ENCODE measurements at places on chromosomes 6 and 20.

- no peak for DNase-seq
Observed at GRCh38 chr20:15339264-15339663, 1001.9 kb upstream of the FLRT3 start.

- DNase-seq: no peak
Observed at GRCh38 chr6:153424719-153425400, 293.8 kb upstream of the RGS17 start.

- DNase-seq: no peak
Observed at GRCh38 chr6:104460738-104461483, 398.8 kb downstream of the HACE1 start.

DNA sequence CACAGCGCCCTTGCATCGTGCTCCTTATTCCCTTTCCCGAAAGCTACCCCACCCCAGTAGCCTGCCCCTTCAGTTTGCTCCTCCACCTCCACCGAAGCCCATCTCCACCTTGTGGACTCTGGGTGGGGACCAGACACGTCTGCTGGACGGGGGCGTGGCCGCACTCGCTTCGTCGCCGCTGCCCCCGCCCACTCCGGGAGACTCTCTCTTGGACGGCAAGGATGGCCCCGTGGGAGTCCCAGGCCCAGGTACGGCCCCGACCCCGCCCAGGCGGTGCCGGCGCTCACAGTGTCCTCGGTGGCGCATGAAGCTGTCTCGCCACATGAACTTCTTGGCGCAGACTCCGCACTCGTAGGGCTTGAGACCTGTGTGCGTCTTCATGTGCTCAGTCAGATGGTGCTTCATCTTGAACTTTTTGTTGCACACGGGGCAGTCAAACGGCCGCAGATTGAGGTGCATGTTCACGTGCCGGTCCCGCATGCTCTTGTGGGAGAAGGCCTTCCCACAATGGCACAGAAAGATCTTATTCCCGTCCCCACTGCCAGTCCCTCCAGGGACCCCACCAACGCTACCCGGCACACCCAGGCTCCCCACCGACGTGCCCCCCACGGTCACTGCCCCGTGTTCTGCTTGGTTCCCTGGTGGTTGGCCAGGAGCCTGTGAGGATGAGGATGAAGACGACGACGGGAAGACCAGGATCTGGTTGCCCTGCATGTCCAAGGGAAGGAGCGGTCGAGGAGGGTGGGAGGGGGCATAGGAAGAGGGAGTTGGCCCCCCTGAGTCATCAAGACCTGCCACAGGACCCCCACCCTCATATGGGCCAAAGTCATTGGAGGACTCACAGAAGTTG, 1.3 kb upstream of the TAPBP start:
- no peak for DNase-seq

DNA sequence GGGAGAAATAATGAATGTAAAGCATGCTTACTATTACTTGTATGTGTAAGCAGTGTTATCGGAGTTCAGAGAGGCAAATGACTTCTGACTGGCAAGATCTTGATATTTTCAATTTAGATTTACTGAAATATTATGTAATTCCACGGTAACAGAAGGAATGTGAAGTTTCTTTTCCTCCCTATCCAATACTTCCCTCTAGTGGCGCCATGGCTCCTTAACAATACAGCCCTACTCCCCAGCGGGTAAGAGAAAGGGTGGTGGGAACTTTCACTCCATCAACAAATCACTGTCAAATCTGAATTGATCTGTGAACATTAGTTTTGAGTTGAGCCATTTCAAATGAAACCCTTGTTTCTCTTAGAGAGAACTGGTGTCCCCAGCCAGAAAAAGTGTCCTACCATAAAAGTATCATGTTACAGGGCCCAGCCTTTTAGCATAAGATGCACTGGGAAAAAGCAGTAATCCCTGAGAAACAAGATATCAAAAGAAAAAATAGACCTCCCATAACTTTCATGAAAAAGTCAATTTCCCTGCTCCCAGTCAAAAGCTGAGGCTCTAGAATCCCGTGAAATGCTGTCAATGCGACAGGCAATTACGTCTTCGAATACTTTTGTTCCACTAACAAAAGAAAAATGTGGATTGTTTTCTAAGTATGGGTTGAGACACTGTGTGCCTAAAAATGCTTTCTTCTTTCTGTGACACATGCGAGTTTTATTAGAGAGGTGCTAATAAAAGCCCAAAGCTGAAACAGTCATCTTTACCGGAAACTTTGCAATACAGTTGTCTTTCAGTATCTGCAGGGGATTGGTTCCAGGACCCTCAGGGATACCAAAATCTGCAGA, 12.9 kb downstream of the COX7A2 start:
- no peak for DNase-seq

GRCh38 chr6:154488248-154488593, 22.3 kb downstream of the CNKSR3 start:
- no peak for DNase-seq

DNA sequence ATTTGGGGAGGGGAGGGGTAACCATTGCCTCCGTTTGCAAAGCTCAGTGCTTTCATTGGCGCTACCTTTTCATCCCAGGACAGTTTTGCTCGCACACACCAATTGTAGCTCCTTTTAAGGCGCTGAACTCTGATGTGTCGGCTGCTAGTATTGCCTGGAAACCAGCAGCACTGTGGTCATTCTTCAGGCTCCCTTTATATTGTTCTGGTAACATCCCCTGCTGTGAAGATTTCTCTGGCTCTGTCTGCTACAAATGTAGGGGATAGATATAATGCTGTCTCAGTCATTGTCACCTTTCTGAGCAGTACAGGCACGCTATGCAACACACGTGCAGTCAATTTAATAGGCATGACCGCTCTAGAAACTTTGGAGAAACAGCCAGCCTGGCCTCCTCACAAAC, 172.9 kb upstream of the SASH1 start:
- no peak for DNase-seq

- DNase-seq: no peak
Observed at GRCh38 chr6:158033751-158034702, 52.4 kb downstream of the SYNJ2 start.

- no peak for DNase-seq
Observed at GRCh38 chr20:4519534-4519933, 202.2 kb upstream of the PRND start.

- DNase-seq: peak; percentile 2
Observed at GRCh38 chr20:34473262-34473883, 42.8 kb upstream of the DYNLRB1 start.

DNA sequence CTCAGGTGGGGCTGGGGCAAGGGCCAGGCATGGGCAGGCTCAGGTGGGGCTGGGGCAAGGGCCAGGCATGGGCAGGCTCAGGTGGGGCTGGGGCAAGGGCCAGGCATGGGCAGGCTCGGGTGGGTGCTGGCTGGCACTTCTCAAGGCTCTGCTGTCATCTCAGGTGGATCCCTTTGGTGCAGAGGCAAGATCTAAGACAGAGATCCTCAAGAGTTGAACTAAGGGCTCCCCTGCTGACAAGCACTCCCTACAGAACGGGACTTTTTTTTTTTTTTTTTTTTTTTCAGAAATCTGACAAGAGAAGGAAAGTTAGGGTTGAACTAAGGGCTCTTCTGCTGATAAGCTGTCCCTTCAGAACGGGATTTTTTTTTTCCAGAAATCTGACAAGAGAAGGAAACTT, 24.9 kb downstream of the MMP24OS start:
- DNase-seq: no peak

- DNase-seq: no peak
Observed at GRCh38 chr20:59103573-59103972, 60.0 kb upstream of the ZNF831 start.

DNA sequence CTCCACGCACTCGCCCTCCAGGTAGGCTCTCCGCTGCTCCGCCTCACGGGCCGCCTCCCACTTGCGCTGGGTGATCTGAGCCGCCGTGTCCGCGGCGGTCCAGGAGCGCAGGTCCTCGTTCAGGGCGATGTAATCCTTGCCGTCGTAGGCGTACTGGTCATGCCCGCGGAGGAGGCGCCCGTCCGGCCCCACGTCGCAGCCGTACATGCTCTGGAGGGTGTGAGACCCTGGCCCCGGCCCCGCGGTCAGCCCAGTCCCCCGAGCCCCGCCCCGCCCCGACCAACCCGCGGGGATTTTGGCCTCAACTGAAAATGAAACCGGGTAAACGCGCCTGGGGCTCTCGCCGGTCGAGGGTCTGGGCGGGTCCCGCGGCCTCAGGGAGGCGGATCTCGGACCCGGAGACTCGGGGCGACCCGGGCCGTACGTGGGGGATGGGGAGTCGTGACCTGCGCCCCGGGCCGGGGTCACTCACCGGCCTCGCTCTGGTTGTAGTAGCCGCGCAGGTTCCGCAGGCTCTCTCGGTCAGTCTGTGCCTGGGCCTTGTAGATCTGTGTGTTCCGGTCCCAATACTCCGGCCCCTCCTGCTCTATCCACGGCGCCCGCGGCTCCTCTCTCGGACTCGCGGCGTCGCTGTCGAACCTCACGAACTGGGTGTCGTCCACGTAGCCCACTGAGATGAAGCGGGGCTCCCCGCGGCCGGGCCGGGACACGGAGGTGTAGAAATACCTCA, 598 bp downstream of the HLA-B start:
- DNase-seq: no peak

DNA sequence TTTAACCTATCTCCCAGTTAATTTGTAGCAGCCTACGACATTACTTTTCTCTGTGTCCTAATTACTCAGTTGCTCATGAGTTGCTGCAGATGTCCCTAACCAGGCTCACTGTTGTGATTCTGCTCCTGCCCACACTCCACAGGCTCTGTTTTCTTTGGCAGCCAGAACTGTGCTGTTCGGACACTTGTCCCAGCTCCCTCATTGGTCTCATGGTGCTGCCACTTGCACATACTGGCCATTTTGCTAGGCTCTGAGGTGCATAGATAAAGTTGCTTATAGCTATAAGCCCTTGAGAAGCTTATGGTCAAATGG, 55.0 kb downstream of the NOX3 start:
- DNase-seq: no peak

- no peak for DNase-seq
Observed at GRCh38 chr6:168949981-168950857, 303.4 kb downstream of the THBS2 start.

DNA sequence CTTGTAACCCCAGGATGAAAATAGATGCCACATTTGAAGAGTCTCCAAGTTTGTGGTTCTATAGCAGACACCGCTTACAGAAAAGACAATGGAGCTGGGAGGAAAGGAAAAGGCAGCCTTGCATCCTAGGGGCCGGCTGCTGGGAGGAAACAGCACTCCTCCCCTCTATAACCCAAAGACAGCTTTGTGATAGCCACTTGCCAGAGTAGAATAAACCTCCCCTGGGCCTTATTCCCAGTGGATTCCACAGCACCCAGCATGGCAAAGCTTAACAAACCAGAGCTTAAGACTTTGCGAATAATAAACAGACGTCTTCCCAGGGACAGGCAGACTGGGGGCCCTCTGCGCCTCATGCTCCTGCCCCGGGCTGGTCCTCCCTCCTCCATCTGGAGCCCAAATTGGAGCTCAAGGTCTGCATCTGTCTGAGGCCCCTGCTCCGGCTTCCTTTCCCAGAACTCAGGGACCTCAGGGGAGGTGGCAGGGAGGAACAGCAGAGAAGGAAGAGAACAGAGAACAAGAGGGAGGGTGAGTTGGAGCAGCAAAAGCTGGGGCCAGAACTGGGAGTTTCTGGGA, 8.8 kb upstream of the TAF8 start:
- no peak for DNase-seq

- DNase-seq: no peak
Observed at GRCh38 chr6:134621858-134622257, 303.9 kb upstream of the SGK1 start.

DNA sequence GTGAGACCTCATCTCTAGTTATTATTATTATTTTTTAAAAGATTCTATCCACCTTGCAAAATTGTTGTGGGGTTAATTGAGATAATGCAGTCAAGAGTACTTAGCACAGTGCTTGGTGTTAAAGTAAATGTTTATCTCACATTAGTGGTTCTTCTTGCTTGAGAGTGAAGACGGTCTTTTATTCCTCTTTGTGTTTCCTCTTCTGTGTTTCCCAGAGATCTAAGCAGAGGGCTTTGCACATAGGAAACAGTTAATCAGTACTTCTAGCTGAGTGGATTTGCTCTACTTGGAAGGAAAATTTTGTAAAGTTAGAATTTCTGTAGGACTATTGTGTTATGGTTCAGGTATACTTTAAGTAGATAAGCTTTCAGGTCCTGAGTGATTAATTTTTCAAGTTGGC, 3.5 kb downstream of the ARMC2 start:
- no peak for DNase-seq

DNA sequence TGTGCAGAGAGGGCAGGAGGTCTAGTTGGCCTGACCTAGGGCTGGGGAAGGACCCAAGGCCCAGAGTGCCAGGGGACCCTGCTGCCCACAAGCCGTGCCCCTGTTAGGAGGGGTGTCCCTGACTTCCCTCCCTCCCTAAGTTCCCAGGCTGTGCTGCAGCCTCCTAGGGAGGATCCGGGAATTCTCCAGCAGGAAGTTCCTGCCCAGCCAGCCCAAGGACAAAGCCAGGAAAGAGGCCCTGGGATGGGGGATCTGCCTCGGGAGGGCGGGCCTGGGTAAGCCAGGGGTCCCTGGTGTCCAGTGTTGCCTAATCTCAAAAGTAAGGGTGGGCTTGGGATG, 9.3 kb upstream of the BAK1 start:
- no peak for DNase-seq

- DNase-seq: no peak
Observed at GRCh38 chr6:105099371-105099770, 80.4 kb downstream of the POPDC3 start.

GRCh38 chr6:158564243-158565121, 4.6 kb downstream of the TMEM181 start:
- DNase-seq: no peak
